Stimulated activated CD8-positive, alpha-beta memory T cell treated with anti-CD3 and anti-CD28 coated beads, Interleukin-4, amount 100 ng/mL, for 48 hours (primary cell): ENCODE measurements at places on chromosomes 1 and 21.

- DNase-seq = no peak
Observed at GRCh38 chr1:27789540-27790041, 16.6 kb downstream of the STX12 start.

GRCh38 chr1:22247527-22248245 lies 104.8 kb upstream of the WNT4 start:
- DNase-seq = no peak

DNA sequence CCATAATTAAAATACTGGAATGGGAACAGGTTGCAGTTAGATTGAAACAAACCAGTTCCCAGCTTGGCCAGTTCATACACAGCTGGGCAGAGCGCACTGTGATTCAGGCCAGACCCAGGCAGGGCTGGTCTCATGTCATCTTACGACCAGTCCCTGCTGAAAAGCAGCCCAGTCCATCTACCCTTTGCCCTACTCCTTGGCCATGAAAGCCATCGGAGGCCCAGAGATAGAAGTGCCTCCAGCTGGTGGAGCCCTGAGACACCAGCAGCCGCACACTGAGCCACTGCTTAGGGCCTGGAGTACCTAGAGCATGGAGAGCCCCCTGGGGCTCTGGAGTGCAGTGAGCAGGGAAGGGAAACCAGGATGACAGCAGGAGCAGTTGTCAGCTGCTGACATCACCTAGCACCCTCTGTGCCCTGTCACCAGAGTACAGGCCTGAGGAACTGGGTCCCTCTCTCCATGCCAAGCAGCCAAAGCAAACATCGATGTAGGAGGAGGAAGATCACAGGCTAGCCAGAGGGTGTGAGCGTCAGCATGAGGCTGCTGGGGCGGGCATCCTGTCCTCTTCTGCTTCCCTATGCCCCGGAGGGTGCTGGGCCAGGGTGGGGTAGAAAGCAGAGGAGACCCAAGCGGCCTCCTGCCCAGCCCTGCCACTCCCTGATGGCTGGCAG lies 34.2 kb upstream of the TMEM125 start:
- DNase-seq = no peak

DNA sequence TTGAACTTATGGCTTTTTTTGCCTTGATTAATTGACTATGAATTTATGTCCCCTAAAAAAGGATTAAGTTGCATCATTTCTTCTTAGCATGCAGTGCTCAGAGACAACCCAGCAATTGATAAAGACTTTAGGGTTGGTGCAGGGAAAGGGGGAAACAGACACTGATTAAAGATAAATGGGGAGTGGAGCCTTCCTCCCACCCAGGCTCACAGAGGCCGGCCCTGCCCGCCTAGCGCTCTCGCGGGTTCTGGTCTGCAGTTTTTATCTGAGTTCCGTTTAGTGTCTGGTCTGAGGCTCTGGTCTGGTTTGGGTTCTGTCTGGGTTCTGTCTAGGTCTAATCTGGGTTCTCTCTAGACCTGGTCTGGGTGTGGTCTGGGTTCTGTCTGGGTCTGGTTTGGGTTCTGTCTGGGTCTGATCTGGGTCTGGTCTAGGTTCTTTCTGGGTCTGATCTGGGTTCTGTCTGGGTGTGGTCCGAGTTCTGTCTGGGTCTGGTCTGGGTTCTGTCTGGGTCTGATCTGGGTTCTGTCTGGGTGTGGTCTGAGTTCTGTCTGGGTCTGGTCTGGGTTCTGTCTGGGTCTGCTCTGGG lies 48.1 kb downstream of the ABCG1 start:
- DNase-seq = no peak

GRCh38 chr1:23169727-23170335 lies 1.2 kb upstream of the LUZP1 start:
- peak; percentile 34 for DNase-seq
